ENCODE measurements at places on chromosomes 5 and 9.

GRCh38 chr5:149857499-149857898 is 87.1 kb downstream of the PDE6A start:
- DNase-seq: no peak

- no peak for DNase-seq
Measured at GRCh38 chr5:7794823-7795222, 56.1 kb downstream of the CFAP90 start.

GRCh38 chr5:83368319-83368718 is 103.2 kb upstream of the VCAN start:
- no peak for DNase-seq

DNA sequence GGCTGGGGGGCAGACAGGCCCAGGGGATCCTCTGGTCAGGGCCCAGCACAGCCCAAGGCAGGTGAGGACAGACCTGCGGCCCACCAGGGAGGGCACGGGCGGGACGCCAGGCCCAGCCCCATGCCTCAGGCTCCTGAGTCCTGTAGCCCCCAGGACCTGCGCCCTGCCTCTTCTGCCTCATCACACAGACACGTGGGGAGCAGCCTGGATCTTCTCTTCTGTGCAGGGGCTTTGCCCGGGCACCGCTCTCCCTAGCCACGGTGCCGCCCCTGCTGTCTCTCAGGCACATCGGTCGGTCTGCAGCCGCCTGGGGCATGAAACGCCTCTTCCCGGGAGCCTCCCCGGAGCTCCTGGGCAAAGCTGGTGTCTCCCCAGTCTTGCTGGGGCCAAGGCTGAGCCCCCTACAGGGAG is 40.2 kb upstream of the EGFL7 start:
- no peak for DNase-seq

DNA sequence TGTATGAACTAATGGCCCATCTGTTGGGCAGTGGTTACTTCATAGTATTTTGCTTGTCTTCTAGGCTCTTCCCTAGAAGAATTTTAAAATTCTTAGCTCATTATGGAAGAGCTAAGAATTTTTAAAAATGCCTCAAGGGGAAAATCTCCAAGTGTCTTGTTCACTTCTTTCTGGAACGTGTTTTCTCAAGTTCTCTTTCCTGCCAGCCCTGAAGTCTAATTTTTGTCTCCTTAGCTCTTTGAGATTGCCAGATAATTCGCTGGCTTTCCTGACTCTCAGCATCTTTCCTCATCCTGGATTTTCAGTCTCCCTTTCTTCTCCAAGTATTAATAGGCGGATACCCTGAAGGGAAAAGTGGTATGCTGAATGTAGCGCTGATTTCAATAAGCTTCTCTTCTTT is 395.4 kb downstream of the ARRDC3 start:
- DNase-seq: no peak

DNA sequence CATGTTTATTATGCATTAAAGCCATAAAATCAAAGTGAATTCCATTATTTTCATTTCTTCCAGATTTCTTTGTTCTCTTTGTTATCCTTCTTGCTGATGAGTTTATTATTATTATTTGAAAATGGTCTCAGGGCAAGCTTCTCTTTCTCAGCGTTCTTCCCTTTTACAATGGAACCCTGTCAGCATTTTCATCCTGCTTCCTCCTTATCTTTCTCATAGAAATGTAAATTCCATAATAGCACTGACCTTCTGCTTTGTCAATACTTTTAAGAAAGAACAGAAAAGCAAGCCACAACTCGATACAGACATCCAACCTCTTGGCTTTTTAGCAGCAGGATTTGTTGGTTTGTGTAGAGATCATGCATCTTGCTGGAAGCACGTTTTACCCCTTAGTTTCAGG is 114.0 kb upstream of the BASP1 start:
- no peak for DNase-seq

- DNase-seq: no peak
Measured at GRCh38 chr9:17009071-17009470, 125.8 kb upstream of the CNTLN start.

DNA sequence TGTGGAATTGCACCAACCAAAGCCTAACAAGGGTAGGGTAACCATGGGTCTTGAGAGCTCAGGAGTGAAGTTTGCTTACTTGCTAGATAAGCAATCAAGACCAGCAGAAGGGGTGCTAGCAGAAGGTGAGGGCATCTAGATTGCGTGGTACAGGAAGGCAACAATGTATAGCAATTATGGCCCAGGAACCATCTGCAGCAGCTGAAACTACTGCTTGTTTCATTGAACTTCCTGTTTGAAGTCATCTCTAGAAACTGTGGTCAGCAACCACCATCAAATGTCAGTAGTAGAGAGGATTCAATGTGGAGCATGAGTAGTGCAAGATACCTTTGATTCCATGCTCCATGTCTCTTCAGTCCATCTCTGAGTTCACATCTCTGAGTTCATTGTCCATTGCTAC is 462.1 kb upstream of the GRAMD2B start:
- DNase-seq: no peak

GRCh38 chr5:181222630-181223057 is 437 bp upstream of the TRIM41 start:
- DNase-seq: peak; percentile 62

GRCh38 chr5:32505756-32506155 is 61.2 kb upstream of the ZFR start:
- no peak for DNase-seq

DNA sequence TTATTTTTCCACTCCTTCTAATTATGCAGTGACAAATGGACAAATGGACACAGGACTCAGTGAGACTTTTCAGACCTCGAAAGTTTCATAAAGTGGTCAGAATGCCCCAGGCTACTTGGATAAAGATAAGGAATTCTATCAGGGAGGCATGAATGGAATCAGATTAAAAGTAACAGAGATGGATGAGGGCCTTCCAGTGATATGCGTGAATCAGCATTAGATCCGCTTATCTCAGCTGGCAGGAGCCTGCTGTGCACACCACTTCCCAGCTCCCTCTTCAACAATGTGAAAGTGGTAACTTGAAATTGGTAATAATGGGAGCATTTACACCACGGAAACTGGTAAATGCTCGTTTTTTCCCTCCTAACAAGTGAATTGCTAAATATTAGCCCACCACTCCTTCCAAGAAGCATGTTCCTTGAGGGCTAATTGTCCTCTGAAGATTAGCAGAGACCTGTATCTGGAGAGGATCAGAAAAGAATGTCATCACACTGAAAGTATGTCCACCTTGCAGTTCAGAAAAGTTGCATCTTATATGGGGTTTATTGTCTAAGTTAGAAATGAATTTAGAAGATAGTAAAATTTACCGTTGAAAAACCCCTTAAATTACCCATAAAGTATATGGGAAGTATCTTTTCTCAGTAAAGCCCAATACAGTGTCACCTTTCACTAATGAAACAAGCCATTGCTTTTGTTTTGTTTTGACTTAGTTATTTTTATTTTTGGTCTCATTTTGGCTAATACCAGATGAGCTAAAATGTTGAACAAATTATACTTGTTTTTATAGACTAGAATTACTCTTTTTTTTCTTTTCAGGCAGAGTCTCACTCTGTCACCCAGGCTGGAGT is 125.3 kb downstream of the DPYSL3 start:
- no peak for DNase-seq

GRCh38 chr5:1975898-1976765 is 93.4 kb upstream of the IRX4 start:
- no peak for DNase-seq

DNA sequence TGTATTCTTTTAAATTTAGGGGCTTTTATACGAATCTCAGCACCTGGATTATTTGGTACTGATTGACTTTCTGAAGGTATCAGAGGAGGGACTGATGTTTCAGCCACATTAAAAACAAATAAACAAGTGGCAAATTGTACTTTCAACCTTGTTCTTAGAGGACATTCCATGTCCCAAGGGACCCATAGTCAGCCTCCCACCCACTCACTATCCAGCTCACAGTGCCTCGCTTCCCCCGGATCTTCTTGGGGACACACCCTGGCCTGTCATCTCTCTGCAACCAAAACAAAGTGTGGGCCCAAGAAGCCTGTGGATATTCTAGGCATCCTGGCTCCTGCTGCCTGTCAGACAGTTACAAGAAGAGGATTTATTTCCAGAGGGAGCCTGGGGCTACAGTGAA is 8.8 kb upstream of the BOD1 start:
- DNase-seq: no peak

DNA sequence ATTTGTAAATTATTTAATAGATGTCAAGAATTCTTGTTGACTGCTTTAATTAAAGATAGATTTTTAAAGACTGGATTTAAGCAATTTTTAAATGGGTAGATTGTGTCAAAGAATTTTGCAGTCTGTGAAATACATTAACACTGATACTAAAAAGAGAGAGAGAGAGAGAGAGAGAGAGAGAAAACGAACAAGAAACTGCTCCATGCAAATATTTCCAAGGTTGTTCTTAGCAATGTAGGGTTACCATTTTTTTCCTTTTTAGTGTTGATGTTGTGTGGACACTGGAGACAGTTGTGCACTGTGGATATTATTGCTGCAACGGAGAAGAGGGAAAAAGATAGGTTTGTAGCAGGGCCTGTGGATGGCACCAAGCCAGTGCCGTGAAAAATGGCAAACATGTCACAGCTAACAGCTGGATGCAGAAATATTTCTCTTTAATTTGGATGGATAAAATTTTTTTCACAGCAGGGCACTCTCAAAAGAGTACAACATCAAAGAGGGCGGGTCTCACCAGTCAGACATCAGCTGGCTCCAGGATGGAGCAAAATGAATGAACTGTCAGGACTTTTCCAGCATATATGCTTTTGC is 58.2 kb downstream of the PRDM6 start:
- no peak for DNase-seq
